Kidney epithelial cell (primary cell): ENCODE measurements at places on chromosomes 1 and 21.
A peak's percentile ranks its signal among the peaks of the same experiment; 100 is the strongest.

GRCh38 chr1:198788561-198789064 lies 149.8 kb downstream of the PTPRC start:
- no peak for DNase-seq

DNA sequence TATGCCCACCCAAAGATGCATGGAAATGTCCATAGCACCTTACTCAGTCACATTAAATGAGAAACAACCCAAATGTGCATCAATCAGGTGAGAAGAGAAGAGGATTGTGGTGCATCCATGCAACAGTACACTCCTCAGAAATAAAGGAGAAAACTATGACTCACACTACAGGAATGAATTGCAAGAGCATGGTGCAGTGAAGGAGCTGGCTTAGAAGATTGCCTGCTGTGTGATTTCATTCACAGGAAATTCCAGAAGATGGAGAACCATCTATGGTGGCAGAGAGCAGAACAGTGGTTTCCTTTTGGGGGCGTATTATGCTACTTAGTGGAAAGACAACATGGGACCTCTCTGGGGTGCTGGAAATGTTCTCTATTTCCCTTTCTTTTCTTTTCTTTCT lies 278.6 kb upstream of the AJAP1 start:
- peak; percentile 41 for DNase-seq

- no peak for DNase-seq
Measured at GRCh38 chr1:159469921-159470533, 30.5 kb downstream of the OR10J1 start.

GRCh38 chr1:162422662-162423375 lies 10.9 kb upstream of the SH2D1B start:
- DNase-seq, result no peak

GRCh38 chr1:228964178-228965089 lies 229.2 kb downstream of the RHOU start:
- peak; percentile 71 for DNase-seq

DNA sequence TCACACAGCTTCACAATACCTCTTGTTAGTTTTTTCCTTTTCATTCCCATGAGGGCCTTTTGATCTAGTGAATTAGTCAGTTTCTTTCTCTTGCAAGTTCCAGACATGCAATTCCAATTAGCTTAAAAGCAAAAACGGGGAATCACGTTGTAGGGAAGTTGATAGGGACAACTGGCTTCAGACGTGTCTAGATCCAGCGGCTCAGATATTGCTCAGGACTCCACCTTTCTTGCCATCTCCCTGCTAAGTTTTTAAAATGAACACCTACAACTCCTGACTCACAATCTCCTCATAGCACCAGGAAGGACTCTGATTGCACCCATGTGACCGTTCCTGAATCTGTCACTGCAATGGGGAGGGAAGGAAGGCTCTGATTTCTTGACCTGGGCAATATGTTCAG lies 63.8 kb upstream of the ARHGAP29 start:
- DNase-seq, result no peak

DNA sequence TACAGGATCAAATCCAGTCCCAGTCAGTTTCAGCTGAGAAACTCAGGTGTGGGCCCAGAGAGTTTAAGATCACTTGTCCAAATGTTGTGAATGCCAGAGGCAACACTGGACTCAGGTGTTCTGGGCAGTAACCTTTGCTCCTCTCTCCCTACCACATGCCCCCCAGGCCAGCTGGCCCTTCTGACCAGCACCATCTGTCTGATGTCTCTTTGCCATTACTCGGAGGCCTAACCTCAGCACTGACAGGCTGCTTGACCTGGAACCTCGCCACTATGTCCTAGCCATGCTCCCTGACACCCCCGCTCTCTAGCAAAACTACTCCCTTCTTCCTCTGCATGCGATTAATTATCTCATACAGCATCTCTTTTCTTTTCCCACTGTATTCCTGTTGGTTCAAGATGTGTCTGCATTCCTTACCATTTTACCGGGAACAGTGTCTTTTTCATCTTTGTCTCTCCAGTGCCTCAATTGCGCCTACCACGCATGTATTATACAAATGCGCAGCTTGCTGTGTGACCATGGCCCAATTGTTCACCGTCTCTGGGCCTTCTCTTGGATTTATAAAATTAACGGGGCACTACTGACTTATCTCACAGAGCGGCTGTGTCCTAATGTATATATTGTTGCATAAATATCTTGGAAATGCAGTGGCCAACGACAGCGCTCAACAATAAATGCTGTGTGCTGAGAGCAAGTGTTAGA lies 159.5 kb upstream of the IRF2BP2 start:
- DNase-seq, result no peak

DNA sequence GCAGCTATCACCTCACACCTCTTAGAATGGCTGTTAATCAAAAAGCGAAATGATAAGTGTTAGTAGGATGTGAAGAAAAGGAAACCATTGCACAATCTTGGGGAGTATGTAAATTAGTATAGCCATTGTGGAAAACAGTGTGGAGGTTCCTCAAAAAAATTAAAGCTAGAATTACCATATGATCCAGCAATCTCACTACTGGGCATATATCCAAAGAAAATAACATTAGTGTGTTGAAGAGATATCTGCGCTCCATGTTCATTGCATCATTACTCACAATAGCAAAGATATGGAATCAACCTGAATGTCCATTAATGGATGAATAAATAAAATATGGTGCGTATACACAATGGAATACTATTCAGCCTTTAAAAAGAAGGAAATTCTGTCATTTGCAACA lies 68.9 kb downstream of the SNRPE start:
- no peak for DNase-seq

DNA sequence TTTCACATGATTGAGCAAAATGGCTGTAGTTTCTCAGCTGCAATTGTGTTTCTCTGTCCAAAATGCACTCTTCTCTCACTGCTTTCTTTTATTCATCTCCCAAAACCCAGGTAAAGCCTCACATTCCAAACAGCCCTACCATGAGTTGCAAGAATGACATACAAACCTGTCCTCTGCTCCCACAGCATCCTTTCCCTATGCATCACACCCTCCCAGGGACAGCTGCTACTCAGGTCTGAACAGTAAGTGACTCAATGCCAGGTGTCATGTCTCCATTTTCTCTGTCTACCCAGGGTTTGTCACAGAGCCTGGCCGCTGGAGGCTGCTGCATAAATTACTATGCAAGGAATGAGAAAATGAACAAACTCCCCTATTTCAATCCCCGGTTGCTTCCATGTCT lies 118.5 kb downstream of the PLD5 start:
- peak; percentile 4 for DNase-seq

DNA sequence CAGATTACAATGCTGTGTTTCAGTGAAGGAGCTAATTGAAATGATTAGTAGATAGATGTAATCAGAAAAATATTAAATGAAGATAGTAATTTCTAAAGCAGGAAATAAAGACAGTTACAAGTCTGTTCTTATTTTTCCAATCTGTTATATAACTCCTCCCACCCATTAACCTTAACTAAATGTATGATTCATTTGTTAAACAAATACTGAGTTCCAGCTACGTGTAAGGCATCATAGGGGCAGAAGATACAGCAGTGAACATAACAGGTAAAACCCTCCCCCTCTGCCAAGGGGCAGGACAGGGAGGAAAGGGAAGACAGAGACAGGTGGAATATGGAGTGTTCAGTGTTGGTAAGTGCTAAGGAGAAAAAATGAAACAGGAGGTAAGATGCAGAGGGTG lies at the start of gene FAM177B:
Gene FAM177B (plus strand): TSS at position 231 of the 400 bp plus-strand sequence. CDS start 9,344 bp downstream, outside the sequence.
- DNase-seq, result no peak

DNA sequence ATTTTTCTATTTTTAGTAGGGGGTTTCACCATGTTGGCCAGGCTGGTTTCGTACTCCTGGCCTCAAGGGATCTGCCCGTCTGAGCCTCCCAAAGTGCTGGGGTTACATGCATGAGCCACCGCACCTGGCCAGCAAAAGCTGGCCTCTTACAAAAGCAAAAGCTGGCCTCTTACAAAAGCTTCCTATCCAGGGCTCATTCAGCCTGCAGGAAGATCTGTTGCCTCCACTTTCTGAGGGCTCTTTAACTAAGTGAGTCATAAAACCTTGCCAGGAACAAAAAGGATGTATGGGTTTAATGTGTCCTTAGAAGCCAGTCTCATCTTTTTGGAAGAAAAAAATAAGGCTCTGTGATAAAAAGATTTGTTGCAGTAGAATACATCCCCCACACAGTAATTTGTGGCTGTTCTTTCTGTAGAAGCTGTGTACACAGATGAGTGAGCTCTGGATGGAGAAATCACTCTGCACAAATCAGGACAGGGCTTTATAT lies 15.0 kb downstream of the HTR1D start:
- DNase-seq, result peak; percentile 31

DNA sequence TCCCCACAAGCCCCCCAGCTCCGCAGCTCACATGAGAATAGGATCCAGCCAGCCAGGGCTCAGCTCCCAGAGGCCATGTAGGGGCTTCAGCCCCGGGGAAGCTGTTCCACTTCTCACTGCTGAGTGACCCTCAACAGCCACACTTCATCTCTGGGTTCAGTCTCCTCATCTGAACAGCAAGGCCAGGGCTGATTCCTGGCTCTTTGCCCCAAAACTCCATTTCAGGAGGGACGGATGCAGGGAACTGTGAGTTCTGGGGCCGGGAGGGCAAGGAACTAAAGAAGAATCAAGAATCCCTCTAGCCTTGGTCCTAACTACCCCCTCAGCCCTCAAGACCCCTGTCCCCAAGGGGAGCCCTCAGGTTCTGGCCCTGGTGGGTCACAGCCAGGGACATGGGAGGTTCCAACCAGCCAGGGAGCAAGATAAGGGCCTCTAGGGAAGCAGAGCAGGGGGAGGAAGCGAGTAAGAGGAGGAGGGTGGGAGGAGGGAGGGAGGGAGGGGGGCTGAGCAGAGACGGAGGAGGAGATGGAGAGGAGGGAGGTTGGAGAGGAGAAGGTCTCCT lies 13.1 kb downstream of the SDC3 start:
- no peak for DNase-seq

- peak; percentile 29 for DNase-seq
Measured at GRCh38 chr1:163090321-163090945, 21.3 kb downstream of the RGS4 start.

GRCh38 chr1:232105561-232105960 lies 479.0 kb downstream of the DISC1 start:
- no peak for DNase-seq

GRCh38 chr1:1613509-1614082 lies 1.7 kb upstream of the MIB2 start:
- DNase-seq, result no peak

DNA sequence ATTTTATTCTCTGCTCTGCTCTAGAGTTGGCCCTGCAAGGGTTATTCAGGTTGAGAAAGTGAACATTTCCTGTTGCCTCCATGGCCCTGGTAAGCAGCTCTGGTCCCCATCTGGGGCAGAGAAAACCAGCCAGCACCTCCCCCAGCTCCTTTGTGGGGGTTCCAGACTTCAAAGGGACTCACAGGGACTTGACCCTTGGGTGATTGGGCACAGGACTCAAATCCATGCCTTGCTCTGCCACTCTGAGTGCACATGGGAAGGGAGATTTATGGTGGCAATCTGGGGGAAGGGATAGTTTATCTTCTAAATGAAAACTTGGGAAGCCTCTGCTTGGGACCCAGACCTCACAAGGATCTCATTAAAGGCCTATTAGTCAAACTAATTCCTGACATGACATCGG lies 212.8 kb downstream of the FOXD2 start:
- DNase-seq, result no peak

- DNase-seq, result no peak
Measured at GRCh38 chr1:8083739-8084484, 57.8 kb upstream of the ERRFI1 start.

- no peak for DNase-seq
Measured at GRCh38 chr1:170461762-170462384, 70.1 kb upstream of the GORAB start.

DNA sequence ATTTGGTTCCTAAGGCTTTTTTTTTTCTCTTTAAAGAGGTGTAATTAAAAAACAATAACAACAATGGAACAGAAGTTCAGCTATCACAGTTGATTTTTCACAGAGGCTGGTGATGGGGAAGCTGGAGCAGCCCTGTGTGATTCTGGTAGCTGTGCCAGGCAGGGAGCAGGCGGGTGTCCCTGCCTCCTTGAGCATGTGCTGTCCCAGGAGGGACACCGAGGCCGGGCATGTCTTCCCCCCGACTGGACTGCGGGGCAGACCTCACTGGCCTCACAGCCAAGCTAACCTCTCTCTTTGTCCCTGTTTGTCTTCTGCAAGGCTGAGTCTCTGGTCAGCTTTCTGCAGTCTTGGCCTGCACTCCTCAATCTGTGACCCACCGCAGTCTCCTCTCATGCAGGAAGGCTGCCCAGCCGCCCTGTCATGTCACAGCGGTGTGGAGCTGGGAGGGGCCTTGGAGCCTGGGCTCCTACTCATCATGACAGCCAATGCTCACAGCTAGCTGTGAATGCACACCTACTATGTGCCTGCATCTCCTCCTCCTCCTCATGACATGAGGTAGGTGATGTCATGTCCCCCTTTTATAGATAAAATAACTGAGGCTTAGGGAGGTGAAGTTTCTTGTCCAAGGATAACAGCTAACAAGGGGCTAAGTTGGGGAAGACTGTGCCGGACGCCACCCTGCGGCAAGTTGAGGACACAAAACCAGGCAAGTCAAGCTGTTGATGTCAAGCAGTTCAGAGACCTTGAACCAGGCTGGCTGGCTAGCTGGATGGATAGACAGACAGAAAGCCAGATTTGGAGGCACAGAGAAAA lies 10.3 kb upstream of the ACTL8 start:
- DNase-seq, result no peak

- DNase-seq, result no peak
Measured at GRCh38 chr1:30805304-30806003, 47.9 kb upstream of the LAPTM5 start.

- DNase-seq, result no peak
Measured at GRCh38 chr1:180268556-180269075, 38.6 kb downstream of the LHX4 start.

GRCh38 chr1:189921613-189922012 lies 556.1 kb downstream of the BRINP3 start:
- DNase-seq, result no peak

DNA sequence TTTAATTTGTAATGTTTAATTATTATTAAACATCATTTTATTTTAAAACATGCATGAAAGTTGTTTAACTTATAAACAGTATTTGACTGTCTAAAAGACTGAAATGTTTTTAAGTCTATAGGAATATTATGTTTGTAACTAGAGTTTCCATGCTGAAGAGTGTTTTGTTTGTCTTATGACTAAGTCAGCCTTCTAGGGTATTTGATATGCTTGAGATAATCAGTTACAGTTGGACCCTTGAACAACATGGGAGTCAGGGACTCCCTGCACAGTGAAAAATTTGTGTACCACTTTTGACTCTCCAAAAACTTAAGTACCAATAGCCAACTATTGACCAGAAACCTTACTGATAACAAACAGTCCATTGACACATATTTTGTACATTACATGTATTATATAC lies 45.5 kb upstream of the KANK4 start:
- DNase-seq, result no peak

DNA sequence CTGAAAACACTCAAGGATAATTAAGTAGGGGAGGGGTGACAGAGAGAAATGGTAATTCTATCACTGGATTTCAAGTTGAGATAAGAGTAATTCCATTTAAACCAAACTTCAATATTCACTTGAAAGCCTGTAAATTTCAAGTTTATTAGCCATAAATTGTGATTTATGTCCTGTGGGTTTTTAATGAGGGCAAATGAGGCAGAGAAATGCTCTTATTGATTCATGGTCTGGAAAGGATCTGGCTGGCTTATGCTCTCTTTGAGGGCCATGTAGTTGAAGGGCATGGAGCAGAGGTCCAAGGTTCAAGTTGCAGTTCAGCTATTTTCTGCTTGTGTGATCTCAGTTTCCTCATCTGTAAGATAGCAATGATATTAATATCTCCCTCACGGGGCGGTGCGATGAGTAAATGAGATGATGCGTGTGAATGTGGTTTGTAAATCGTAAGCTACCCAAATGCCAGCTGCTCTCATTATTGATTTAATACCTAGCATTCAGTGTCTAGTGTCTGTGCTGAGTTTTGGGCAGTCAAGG lies 12.3 kb downstream of the OLFML3 start:
- no peak for DNase-seq

- DNase-seq, result no peak
Measured at GRCh38 chr1:248631354-248632008, 3.4 kb downstream of the OR2T11 start.
